Breast epithelium (tissue), 4 donors: ENCODE measurements at places on chromosomes 16 and 17. TPM values are rescaled to one million over a fixed set of nuclear protein-coding genes. Genes with fewer than 3 reads are reported as not detected.
A peak's percentile ranks its signal among the peaks of the same experiment; 100 is the strongest.

KRT33B gene
- total RNA-seq = not detected

GRCh38 chr17:32915245-32915644, 12.7 kb upstream of the TMEM98 start:
- no peak for DNase-seq

HSD17B2 gene
- total RNA-seq = 4.5 TPM

DNA sequence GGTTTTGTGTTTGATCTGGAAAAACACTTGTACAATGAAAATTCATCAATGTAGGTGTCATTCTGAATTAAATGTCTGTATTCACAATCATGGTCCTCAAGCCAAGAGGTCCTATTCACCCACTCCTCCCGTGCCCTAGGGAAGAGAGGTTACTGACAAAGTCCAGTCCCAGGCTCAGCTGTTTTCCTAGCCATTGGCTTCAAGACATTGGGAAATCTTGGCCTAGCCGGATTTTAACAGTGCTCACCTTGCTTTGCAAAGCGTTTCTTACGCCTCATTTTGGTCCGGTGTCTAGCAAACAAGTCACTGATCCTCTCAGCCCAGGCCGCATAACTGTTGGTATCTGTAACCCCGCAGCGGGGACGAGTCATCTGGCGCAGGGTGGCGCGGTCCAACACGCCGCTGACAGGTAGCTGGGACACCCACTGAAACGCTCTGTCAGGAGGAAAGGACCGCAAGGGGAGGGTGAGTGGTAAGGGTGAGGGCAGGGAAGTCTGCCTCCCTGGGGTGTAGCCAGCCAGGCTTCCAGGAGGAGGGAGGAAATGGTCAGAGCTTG, 16.7 kb downstream of the MMP28 start:
- no peak for DNase-seq

GRCh38 chr17:80261159-80261894, 675 bp downstream of the RNF213 start:
- DNase-seq = peak; percentile 46

DNA sequence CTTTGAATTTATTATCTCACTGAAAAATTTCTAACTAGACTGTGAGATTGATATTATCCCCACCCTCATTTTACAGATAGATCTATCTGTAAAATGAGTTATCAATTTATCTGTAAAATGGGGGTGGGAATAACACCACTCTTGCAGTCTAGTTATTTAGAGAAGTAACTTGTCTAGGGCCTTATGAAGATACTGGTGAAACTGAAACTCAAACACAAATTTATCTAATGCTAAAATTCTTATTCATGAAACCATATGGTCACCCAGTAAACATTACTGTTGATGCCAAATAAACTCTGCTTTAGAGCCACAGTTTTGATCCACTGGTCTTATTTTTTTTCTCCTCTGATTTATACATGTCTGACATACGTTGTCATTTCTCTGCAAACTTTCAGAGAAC, 52.1 kb upstream of the SMIM36 start:
- no peak for DNase-seq

- DNase-seq = no peak
Measured at GRCh38 chr16:49681217-49681883, 174.6 kb downstream of the ZNF423 start.

DNA sequence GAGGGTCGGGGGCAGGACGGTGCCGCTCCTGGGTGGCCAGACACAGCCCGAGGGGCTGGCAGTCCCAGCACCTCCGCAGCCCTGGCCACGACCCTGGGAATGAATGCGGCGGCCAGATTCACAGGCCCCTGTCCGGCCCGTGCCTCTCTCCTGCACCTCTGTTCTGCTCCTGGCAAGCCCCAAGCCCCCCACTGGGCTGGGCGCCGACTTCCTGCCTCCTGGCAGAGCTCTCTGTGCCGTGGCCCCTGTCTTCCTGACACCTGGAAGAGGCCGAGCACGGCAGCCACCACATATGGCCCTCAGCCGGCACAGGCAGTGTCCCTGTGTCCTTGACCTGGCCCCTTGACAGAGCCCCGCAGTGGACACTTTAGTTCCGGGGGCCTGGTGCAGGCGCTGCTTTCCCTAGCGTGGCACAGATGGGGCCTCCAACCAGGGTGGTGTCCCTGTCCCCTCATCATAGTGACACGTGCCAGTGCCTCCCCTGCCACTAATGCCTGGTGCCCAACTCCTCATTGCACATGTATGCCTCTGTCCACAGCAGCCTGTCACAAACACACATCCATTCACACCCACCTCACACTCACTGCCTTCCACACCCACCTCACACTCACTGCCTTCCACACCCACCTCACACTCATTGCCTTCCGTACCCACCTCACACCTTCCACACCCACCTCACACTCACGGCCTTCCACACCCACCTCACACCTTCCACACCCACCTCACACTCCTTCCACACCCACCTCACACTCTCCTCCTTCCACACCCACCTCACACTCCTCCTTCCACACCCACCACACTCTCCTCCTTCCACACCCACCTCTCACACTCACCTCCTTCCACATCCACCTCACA, 110.6 kb upstream of the PLCG2 start:
- no peak for DNase-seq

- DNase-seq = no peak
Measured at GRCh38 chr17:77884019-77884418, 74.5 kb upstream of the TNRC6C start.

- DNase-seq = no peak
Measured at GRCh38 chr16:84593825-84594724, 23.8 kb downstream of the COTL1 start.

TM4SF5 gene
- total RNA-seq = not detected

DNA sequence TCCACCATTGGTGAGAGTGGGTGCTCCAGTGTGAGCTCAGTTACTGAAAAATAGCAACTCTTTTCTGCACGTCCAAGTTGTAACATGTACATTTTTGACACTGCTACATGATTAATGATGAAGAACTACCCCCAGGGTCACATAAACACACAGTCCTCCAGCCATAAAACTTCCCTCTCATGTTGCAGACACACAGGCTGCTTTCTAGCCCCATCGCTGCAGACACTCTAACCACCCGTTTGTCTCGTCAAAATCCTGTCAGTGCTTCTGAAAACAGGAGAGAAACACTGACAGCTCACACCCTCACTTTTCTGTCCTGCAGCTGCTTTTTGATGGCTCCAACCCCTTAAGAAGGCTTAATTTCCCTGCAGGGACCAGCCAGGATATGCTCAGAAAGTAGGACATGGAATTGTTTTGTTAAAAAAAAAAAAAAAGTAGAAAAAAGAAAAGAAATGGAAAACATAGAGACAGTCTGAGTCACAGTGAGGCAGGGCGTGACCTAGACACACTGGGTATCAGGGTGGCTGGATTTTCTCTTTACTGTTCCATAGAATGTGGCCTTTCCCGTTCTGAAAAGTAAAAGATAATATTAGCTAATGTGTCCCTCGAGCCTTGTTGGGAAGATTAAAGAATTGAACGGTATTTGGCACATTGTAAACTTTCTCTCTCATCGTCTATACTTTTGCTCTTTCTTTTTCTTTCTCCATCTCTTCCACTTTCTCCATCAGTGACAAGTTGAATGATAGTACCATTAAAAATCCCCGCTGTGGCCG, 20.7 kb upstream of the CCL5 start:
- no peak for DNase-seq

DNA sequence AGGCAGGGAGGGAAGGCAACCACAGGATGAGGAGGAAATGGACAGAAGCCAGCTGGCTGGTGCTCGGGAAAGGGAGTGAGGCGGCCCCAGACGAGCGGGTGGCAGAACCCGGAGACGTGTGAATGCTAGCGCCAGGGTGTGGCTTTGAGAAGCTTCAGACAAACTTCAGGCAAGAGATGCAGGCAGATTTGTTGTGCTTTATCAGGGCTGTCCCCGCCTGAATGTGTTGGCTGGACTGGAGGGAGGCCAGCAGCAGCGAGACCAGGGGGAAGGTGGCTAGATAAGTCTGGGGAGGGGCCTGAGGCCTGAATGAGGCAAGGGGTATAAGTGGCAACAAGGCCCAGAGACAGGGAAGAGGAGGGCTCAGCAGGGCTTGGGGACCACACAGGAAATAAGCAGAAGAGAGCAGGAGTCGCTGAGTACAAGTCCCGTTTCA, 22.0 kb downstream of the CAMKK1 start:
- no peak for DNase-seq

RAB37 gene
- 0.98 TPM for total RNA-seq
